ENCODE measurements at places on chromosomes 5 and 9.

DNA sequence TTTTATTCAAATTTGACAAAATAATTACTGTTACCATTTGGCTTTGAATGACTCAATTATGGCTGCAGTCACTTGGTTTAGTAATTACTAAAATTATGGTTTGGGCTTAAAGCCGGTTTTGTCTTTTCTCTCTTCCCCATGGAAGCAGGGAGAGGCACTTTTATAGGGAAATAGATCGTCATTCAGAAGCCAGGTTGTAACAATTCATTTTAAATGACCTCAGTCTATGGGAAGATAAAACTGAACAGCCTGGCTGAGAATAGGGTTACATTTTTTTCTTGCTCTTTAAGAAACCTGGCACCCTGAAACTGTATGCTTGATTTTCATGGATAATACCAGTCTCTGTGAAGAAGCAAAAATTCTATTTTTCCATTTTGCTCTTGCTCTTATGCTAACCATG is 169.8 kb downstream of the SMC2 start:
- no peak for DNase-seq

GRCh38 chr5:60010328-60010727 is 116.8 kb upstream of the PDE4D start:
- no peak for DNase-seq

- DNase-seq: no peak
These were observed 6.6 kb upstream of the MSMP start for GRCh38 chr9:35760651-35761050.

DNA sequence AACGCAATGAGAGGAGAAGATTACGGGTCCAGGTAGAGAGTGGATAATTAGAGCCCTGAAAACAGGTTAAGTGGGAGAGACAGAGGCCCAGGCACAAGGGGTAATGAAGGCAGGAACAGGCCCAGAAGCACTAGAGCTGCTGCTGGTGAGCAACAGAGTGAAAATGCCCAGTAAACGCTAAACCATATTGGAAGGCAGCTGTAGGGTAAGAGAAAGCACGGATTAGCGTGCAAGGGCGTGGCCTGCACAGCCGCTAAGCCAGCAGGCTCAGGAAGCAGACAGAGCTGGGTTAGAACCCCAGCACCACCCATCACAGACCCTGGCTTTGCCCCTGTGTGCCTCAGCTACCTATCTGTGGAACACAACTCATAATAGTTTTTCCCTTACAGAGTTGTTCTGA is 93.2 kb downstream of the PAX5 start:
- DNase-seq: no peak

GRCh38 chr5:10018201-10019069 is 231.3 kb downstream of the ATPSCKMT start:
- DNase-seq: no peak

All from T-helper 22 cell (primary cell).